ENCODE measurements at places on chromosomes 3 and 15.
A peak's percentile ranks its signal among the peaks of the same experiment; 100 is the strongest.

DNA sequence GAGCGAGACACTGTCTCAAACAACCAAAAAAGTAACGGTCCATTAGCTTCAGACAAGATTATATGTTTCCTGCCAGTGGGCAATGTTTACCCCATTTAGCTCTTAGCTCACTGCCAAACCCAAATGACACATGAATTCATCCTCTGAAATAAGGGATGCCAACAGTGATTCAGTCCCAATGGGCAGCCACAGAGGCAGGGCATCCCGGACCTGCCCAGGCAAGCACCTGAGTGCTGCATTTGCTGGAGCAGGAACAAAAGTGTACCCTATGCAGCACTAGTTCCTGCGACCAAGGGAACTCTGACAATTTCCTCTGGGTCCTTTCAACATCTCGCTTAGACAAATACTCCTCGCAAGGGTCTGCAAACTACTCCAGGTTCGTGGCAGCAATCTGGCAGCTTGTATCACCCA, 8.0 kb downstream of the IP6K2 start:
- no peak for DNase-seq

DNA sequence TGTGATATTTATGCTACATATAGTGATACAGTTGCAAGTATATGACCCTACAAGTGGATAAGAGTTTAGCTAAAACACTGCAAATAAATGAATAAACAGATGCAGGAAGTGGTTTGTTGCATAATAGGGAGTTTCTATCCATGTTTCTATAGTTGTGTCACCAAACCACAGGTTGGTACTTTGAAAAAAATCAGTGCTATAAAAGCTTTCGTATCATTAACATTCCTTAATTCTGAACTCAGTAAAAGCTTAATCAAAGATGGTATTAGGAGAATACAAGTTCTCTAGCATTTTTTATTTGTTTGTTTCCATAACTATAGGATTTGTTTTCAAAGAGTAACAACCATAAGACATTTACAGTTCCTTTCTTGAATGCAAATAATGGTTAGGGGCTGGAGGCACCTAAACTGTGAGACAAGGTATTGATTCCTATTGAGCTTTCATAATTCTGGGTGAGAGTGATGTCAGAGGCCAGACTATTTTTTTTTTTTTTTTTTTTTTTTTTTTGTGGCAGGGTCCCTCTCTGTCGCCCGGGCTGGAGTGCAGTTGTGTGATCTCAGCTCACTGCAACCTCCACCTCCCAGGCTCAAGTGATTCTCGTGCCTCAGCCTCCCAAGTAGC, 29.6 kb downstream of the CPOX start:
- peak; percentile 36 for DNase-seq

GRCh38 chr15:35680951-35681350, 135.0 kb upstream of the DPH6 start:
- DNase-seq, result no peak

DNA sequence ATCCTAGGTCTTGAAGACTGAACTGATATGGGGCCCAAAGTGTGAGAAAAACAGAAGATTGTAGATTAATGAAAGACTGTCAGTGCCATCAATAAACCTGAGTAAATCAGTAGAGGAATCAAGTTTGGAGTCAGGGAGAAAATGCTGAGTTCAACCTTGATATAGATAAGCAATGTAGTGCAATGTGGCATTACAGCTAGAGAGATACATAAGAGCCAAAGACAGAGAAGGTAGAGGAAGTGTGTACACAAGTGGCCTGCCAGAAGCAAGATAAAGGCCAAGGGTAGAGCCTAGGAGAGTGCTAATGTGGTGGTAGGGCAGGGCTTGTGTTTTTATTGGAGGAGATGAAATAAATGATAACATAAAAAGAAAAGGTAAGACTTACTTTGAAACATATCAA, 26.0 kb upstream of the EID1 start:
- no peak for DNase-seq

DNA sequence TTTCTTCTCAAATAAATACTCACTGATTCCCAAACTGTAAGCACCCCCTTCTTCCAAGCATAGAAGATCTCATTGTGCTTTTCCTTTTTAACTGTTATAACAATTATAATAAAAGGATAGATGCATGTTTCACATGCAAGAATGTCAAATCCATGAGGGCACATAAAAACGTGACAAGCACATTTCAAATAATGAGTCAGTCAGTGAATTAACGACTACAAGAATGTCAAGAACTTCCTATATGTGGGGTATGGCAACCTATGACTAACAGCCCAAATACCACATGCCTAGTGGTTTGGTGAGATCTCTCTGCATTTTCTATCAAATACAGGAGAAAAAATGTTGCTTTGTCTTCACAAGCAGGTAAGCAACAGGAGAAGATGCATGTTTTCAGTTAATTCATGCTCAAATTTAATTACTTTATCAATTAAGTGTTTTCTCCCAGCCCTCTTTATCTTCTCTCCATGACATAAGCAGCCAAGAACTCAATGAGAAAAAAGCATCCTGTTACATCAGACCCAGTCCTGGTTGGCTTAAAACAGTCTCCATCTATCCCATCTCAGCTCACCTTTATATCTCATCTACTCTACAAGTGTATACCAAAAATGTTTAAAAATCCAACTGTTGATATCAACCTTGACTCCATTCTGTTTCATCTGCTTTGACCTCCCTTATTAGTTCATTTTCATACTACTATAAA, 181.5 kb upstream of the LMCD1 start:
- DNase-seq, result no peak

- no peak for DNase-seq
Measured at GRCh38 chr3:46612324-46612723, at the start of gene FAM240A. TSS of gene FAM240A (plus strand) at chr3:46612525. CDS start at chr3:46612684, 159 bp downstream.

DNA sequence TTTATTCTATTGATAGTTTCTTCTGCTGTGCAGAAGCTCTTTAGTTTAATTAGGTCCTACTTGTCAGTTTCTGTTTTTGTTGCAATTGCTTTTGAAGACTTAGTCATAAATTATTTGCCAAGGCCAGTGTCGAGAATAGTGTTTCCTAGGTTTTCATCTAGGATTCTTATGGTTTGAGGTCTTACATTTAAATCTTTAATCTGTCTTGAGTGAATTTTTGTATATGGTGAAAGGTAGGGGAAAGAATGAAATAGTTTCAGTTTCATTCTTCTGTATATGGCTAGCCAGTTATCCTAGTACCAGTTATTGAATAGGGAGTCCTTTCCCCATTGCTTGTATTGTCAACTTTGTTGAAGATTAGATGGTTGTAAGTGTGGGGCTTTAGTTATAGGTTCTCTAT, 10.6 kb upstream of the GCSAM start:
- no peak for DNase-seq

GRCh38 chr3:189239616-189240015, 67.8 kb downstream of the TPRG1 start:
- no peak for DNase-seq

- peak; percentile 58 for DNase-seq
Measured at GRCh38 chr3:122754929-122755328, 38.7 kb downstream of the HSPBAP1 start.

GRCh38 chr3:9808345-9809037, 1.6 kb upstream of the TTLL3 start:
- peak; percentile 46 for DNase-seq

GRCh38 chr15:95636107-95636506, 694.4 kb upstream of the NR2F2 start:
- DNase-seq, result no peak

DNA sequence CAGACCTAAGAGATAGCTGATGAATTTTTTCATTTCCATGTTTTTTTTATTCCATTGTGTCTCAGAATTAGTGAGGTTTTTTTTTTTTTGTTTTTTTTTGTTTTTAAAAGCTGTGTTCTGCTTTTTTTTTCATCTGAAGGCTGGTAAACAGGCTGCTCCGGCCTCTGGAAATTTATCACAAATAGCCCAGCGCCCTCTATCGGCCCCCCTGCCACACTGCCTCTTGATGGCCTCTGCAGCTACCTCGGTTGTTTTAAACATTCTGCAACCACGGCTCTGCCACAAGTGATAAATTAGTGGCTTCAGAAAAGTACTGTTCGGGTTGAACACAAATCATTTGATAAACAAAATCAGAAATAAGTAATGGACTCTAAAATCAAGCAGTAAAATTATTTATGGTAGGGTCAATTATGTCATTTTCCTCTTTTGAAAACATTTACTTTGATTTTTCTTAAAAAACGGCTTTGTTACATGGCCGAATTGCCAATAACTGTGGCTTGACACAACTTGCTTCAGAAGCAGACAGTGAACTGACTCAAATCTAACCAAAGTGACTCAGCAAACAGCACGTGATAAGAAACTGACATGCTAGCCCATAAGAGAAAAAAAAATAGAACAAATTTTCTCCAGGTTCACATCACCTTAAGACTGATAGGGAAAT, 87.8 kb downstream of the RSL24D1 start:
- peak; percentile 42 for DNase-seq

GRCh38 chr15:99564221-99565048, 1.3 kb upstream of the MEF2A start:
- peak; percentile 58 for DNase-seq

- DNase-seq, result no peak
Measured at GRCh38 chr15:84799511-84800187, 17.5 kb upstream of the ALPK3 start.

GRCh38 chr3:104594491-104594890, 772.2 kb upstream of the ALCAM start:
- no peak for DNase-seq

DNA sequence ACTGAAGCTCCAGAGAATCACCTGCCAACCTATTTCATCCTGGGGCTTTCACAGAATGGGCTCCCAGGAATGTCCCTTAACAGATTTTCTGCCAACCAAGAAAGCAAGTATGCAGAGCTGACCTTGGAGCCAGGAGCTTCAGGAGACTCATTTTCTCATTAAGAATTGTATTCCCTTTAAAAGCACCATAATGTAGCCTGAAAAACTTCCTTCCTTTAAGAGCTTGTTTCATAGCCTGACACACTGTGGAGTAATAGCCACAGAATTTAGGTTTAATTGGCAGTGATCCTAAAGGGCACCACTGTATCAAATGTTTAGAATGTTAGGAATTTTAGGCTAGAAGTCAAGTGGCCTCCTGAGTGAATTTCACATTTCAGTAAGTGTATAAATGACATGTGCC, 309.8 kb downstream of the GBE1 start:
- DNase-seq, result no peak

DNA sequence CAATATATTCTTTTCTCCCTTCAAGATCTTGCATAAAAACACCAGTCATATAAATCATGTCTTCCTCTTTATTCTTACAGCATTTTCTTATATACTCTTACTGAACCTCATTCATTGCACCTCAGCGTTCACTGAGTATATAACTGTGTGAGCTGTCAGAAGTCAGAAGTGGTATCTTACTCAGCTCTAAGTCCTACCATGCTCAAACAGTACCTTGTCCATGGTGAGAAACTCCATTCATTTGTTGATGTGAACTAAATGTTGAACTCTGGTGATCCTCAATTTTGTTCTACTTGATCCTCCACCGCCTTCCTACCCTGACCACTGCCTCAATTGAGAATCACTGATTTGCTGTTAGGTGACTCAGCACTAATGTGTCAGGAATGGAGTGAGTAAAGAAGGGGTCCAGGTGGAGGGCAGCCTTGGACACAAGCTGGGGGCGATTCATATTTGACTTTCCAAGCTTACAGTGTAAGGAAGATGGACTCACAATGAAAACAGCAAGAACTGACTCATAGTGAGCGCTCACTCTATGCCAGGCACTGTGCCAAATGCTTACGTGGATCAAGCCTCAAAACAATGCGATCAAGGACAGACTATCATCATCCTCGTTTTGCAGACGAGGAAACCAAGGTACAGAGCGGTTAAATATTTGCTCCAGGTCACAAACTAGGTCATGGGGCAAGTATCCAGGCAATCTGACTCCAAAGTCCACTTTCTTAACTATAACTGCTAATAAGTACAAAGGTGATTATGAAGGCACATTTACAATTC, 13.5 kb upstream of the ZFYVE19 start:
- DNase-seq, result no peak

- DNase-seq, result no peak
Measured at GRCh38 chr15:70374096-70374495, 276.4 kb upstream of the TLE3 start.

- DNase-seq, result no peak
Measured at GRCh38 chr3:177334803-177335202, 137.5 kb upstream of the TBL1XR1 start.

DNA sequence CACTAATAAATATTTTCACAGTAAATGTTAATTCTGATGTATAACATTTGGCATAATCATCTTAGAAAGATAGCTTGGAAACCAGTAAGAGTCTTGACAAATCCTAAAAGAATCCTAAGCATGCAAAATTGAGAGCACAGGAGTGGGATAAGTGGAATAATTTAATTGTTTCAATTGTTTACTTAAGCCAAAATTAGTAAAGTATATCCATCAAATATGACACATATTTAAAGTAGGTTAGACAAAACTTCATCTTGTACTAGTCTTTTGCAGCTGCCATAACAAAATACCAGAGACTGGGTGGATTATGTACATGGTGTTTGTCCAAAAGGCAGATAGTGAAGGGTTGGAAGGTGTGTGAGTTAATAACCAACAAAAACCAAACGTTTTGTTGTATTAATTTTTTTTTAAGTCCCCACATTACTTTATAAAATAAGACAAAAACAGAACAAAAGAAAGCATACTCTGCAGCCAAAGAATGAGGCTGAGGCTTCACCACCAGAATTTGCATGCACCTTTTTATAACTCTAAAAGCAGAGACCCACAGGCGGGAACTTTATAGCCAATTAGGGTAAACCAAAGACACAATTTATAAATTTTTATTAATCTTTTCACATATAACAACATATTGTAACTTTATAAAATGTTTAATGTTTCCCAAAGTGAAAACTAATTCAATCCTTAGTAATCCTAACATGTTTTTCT, 41.9 kb upstream of the CD200R1L start:
- no peak for DNase-seq

GRCh38 chr3:124261306-124261705, 269.4 kb upstream of the ROPN1 start:
- DNase-seq, result no peak

- DNase-seq, result peak; percentile 11
Measured at GRCh38 chr3:19384868-19385267, 236.6 kb downstream of the KCNH8 start.

- DNase-seq, result no peak
Measured at GRCh38 chr3:30996467-30996866, 102.0 kb upstream of the GADL1 start.

GRCh38 chr3:42189001-42189460, 77.0 kb downstream of the CCK start:
- no peak for DNase-seq

DNA sequence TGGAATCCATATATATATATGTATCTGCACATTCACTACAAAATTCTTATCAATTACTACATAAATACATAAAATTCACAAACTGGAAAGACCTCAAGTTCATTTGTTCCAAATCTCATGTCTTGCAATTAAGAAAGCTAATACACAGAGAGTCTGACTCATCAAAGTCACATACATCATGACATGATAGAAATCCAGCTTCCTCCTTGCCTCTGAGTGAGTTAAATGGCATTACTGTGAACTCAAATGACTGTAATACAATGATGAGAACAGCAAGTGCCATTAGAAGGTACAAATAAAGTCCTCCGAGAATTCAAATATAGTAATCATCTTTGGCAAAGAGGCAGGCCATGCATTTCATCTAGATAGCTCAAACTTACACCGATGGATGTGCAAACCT, 55.1 kb upstream of the AGTR1 start:
- DNase-seq, result no peak

- no peak for DNase-seq
Measured at GRCh38 chr15:68407886-68408881, 23.8 kb downstream of the ITGA11 start.
